ENCODE measurements at places on chromosomes 3 and 15.

DNA sequence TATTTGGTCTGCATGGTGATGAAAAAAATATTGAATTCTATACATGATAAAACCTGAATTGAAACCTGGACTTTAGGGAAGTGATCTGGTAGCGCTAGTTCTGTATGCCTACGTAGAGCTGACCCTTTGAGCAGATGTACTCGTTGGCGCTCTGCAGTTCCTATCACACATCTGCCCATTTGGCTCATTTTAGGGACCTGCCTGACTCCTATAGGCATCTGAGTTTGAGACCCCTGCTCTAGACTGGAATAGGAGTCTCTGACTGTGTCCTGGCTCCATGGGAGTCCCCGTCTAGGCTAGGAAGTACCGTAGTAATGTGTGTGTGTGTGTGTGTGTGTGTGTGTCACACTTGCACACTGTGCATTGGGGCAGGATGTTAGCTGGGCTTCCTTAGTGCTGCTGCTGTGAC lies 21.2 kb downstream of the STARD5 start:
- no peak for DNase-seq

DNA sequence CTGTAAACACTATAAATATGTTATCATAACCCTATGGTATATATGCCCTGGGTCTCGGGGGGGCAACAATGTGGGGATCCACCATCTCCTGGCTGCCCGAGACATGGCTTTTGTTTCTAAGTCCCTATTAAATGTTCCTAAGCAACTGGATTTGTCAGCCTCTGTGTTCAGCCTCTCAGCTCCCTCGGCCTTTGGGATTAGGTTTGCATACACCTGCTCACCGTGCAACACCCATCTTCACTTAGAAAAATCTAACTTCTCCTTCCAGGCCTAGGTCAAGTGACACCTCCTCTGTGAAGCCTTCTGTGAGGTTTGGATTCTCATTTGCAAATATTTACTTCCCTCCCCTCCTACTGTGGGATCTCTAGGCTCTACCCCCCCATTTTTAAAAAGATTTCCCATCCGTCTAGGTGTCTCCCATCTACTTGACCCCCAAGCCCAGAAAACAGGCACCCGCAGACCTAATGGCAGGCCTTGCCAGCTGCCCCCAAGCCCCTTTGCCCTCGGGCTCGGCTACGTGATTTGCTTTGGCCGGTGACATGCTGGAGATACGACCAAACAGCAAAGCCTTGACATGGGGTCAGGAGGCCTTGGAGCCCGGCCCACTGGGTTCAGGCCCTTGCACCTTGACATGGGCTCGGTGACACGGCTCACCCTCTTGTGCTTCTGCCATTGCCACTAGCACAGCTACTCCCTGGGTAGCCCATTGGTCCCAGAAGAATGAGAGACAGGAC lies 66.0 kb upstream of the BLM start:
- no peak for DNase-seq

DNA sequence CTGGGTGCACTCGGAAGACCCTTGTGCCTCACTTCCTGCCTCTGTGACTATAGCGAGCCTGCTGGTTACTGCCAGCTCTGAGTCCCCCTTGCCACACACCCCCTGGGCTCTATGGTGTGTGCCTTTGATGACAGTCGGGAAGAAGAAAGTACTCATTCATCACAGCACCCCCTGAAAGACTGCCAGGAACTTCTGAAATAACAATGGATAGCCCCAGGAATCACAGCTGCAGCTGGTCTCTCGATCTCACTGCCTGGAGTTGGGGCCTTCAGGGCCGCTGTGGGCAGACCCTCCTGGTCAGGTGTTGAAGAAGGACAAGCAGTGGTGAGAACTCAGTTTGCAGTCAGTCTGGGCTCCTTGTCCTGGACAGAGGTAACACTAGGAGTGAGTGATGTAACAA lies 9.8 kb upstream of the RPP14 start:
- no peak for DNase-seq

DNA sequence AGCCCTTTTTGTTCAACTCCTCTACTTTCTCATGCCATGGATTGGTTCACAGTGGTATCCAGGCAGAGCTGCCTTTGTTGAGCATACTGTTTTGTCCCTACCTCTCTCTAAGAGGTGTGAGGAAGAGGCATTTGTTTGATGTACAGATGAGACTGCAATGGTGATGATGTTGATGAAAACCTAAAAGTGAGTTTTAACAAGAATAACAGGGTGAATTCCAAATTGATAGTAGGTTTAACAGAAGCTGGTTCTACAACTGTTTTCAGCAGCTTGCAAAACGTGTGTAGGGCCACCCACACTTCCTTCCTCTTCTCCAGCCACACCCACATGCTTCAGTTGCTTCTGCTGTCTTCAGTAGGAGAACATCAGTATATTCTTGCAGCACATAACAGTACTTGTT lies 10.2 kb downstream of the SNRK start:
- no peak for DNase-seq

DNA sequence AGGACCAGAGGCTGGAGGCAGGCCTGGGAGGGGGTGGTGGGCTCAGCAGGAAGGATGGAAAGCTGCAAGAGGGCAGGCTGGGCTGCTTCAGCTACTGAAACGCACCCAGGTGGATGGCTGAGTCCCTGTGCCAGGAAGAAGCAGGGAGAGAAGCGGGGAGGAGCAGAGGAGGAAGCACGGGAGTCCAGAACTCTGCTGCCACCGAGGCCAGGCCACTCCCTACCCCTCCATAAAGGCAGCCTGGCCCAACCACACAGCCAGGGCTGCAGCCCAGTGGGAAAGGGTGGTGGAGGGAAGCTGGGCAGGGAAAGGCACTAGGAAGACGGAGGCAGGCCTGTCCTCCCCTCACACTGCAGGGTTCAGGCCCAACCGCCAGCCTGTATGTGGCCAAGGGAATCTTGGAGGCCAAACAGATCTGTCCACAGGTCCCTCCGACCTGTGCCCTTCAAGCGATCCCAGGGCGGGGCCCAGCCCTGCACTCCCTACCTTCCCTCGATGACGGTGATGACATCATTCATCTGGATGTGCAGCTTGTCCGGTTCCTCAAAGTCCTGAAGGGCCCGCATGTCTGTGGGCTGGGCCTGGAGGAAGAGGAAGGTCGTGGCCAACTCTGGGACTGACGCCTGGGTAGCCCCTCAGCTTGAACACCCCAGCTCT lies 30.5 kb downstream of the TNK2 start:
- no peak for DNase-seq

- no peak for DNase-seq
Observed at GRCh38 chr3:65824166-65824565, 214.6 kb downstream of the MAGI1 start.

DNA sequence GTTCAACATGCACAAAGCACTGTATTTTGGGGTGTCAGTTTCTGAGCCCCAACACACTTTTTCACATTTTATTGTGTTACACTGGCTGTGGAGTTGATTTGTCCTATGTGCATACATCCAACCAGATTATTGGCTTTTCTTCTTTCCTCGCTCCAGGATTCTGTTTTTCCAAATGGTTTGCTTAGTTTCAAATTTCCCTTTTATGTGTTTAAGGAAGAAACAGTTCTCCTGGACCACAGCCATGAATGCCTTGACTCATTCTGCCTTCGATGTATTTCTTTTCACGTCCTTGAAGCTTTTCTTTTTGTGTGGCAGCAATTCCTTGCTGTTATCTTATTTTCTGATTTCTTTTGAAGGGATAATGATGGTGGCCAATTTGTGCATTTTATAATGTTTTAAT lies 53.8 kb downstream of the CACNA2D3 start:
- DNase-seq, result no peak

- DNase-seq, result no peak
Observed at GRCh38 chr15:66646308-66646707, 55.7 kb upstream of the SMAD6 start.

DNA sequence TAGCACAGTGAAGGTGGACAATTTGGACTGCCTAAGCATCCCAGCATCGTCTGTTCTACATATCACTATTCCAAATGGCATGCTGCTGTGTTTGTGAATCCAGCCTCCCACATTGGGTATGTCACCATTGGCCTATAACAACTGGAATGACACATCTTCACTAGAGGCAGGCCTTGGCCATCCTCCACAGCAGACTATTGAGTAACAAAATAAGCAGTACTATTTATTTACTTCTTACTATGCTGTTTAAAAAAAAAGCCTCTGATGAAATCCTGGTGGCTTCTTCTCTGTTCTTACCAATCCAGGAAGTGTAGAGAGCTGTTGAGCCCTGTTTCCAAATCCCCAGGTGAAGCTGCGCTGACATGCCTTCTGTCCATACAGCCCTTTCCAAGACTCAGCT lies 30.6 kb upstream of the CERS3 start:
- DNase-seq, result no peak

- DNase-seq, result no peak
Observed at GRCh38 chr3:901953-902778, 190.7 kb upstream of the CNTN6 start.

DNA sequence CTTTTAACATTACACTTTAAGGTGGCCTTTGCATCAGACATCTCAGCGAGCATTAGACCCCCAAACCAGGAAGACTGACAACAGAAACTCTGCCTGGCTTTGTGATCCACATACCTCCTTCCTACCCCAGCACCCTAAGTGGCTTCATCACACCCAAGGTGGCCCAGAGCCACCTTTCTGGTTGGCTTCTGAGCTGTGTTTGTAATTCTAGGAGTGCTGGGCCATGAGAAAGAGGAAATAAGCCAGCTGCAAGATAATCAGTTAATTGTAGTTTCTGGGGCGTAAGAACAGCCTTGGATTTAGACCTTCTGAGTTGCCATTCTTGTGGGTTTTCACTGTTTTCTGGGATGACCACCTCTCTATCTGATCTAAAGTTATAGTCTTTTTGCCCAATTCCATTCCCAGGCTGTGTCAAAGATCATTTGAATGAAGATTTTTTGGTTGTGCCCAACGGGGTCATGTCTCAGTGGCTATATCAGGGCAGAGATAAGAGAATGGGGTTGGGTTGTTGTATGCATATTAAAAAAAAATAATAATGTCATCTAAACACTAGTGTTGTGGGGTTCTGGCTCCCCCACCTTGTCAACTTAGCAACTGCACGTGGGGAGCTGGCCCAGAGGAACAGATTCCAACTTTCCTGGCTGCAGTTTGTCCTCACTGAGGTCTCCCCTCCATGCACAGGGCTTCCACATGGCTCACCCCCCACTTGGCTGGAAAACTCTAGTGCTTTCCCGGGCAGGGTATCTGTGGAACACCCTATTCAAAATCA lies 234.8 kb upstream of the WNT5A start:
- no peak for DNase-seq

DNA sequence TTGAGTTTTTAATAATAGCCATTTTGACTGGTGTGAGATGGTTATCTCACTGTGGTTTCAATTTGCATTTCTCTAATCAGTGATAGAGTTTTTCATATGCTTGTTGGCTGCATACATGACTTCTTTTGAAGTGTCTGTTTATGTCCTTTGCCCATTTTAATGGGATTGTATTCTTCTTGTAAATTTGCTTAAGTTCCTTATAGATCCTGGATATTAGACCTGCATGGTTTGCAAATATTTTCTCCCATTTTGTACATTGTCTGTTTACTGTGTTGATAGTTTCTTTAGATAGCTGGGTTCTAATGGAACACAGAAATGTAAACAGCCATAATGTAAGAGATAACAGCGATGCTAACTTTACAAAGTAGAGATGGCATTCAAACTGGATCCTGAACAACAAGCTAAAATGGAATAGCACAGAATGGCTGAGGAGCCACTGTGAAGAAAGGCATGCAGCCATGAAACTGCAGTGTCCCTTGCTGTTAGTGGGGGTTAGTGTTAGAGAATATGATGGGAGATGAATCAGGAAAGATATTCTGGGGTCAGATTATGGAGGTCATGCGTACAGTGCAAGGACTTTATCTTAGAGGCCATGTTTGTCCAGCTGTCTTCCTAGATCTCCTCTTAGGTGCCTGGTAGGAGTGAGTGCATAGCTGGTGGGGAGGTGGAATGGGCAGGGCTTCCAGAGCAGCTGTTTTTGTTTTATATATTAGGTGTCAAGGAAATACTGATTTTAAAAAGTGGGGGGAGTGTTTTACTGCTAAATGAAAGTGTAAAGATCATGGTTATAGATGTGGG lies 48.1 kb downstream of the BBS4 start:
- DNase-seq, result no peak

DNA sequence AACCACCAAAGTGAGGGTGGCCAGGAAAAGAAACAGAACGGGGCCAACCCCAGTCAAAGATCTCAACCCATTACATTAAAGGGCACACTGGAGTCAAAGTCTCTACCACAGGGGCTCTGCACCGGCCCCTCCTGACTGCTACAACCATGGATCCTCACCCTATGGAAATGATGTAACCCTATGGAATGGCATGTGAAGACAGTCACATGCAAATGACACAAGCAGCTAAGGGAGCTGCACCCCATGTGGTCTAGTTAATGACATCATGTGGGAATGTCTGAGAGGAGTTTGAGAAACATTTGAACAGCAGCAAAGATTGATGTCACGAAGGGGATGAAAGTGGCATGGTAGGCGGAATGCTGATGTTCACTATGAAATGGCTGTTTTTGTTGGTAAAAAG lies 298.2 kb upstream of the SLCO3A1 start:
- DNase-seq, result no peak

DNA sequence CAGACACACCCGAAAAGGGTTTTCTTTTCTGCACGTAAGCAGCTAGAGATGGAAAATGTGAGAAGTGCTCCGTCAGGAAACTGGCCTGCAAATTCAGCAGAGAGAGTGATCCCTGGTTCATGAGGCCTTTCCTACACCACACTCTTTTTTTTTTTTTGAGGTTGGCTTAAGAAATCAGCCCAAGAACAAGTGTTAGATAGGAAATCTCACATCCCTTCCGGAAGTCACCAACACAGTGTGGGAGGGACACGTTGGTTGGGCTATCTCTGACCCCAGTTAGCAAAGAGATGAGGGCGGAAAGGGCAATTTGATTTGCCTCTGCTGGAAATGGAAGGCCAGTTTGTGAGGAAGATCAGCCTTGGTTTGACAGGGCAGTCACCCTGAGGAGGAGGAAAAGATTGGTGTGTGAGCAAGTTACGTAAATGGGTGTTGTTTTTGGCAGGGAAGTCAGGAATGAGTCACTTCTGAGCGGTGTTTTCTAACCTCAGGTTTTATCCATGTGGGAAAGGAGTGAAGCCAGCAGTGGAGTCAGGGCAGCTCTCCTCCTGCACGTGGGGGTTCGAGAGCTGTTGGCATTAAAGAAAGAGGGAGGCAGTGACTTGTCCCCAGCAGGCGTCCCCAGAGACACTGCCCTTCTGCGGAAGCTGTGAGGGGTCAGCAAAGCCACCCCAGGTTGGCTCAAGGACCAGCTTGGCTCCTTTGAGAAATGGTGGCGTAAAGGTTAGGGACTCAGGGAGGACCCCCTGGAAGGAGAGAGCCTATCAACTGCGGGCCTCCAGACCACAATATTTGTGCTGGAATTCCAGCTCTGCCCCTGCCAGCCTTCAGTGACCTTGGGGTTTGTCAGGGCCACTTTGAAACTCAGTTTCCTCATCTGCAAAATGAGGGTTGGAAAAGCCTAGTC lies 237.6 kb upstream of the BHLHE40 start:
- peak; percentile 34 for DNase-seq

DNA sequence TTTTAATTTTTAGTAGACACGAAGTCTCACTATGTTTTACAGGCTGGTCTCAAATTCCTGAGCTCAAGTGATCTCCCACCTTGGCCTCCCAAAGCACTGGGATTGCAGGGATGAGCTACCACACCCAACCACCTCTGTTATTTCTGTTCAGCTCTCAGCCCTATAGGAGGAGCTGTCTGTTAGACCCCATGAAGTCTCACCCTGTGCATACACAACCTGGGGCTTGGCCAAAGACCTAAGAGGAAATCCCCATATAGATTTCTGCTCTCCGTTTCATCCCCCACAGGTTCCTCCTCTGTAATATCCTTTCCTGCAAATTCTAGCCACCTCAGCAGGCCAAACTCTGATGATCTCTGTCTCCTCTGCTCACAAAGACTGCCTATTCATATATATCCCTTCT lies 56.6 kb upstream of the CTDSPL2 start:
- DNase-seq, result no peak
